ENCODE measurements at places on chromosomes 13 and 19. TPM values are rescaled to one million over a fixed set of nuclear protein-coding genes. Genes with fewer than 3 reads are reported as not detected.

FCAR gene
- total RNA-seq = not detected

C19orf47 gene
- total RNA-seq = 18.0 TPM

LRRC63 gene
- 0.47 TPM for total RNA-seq

KIR3DL1 gene
- total RNA-seq = not detected

VSTM1 gene
- total RNA-seq = not detected

REEP6 gene
- total RNA-seq = 2.0 TPM

GJB6 gene
- 3.3 TPM for total RNA-seq

LMTK3 gene
- 4.0 TPM for total RNA-seq

TM9SF2 gene
- total RNA-seq = 48.0 TPM

KLK2 gene
- total RNA-seq = 0.90 TPM

ZNF880 gene
- total RNA-seq = 20.4 TPM

DPF1 gene
- 1.0 TPM for total RNA-seq

DNA sequence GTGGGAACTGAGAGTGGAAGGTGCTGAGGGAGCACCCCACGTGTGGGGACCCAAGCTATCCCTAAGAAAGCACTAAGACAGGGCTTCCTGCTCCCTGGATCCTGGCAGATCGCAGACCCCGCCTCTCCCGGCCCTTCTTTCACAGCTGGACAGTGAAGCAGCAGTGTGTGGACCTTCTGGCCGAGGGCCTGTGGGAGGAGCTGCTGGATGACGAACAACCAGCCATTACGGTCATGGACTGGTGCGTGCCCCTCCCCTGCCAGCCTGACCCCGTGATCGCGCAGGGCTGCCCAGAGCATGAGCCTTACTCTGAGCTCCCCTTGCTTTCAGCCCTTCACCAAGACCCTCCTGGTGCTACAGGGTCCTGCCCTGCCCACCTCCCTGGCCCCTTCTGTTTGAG lies 2.3 kb downstream of the NCCRP1 start:
- H3K4me1 ChIP-seq = peaks cover 19% of the 10 kb centered on the region
- H3K4me3 ChIP-seq = no peak overlapping the region
- no peaks in the 10 kb centered on the region for H3K36me3 ChIP-seq
- peaks cover 64% of the 10 kb centered on the region for H3K27me3 ChIP-seq

DNA sequence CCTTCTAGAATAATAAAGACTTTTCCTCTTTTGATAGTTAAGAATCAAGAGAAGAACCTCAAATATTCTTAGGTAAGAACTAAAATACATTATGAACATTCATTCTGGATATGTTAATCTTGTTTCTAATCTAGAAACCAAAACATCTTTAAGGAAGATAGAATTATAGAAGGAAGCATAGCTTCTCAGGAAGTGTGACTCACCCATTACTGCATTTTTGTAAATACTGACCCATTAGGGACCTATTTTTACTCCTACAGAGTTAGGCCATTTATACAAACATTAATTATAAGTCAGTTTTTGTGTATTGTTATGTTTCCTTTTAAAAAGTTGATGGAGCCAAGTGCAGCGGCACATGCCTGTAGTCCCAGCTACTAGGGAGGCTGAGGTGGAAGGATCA lies 147.1 kb downstream of the NUFIP1 start:
- no peak for DNase-seq
- no peak overlapping the region for H3K27ac ChIP-seq
- H3K36me3 ChIP-seq = no peaks in the 10 kb centered on the region
- no peaks in the 10 kb centered on the region for H3K4me1 ChIP-seq
- H3K4me3 ChIP-seq = no peak overlapping the region
- H3K27me3 ChIP-seq = peaks cover 4% of the 10 kb centered on the region

GRCh38 chr13:23752111-23753001 lies 136.8 kb downstream of the MIPEP start:
- peaks cover 21% of the 10 kb centered on the region for H3K4me1 ChIP-seq
- no peak overlapping the region for H3K4me3 ChIP-seq
- H3K27ac ChIP-seq = no peak overlapping the region
- no peak for DNase-seq
- peaks cover 6% of the 10 kb centered on the region for H3K36me3 ChIP-seq
- H3K27me3 ChIP-seq = no peaks in the 10 kb centered on the region

DNA sequence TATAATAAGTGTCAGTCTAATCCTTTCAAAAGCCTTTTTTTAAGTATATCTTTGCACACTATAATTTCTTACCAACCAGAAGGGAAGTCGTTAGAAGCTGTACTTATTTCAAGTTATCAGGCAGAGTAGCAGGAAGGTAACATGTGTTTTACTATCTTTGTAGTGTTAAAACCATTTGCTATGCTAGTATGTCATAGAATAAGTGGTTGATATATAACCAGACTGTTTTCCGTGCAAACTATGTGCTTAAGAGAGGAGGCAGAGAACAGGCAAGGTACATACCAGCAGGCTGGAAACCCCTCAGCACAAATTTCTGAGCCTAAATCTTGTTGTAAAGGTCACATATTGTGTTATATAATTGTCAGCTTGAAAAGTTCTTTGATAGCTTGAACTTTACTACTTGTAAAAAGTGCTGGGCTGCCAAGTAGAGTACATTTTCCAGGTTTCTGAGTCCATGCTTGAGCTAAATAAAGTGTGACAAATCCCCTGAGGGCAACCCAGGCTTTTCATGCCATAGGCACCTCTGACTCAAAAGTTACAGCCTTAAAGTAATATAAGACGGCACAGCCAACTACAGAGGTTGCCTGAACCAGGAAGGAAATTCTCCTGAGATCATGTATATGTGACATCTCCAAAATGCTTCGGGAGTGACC lies 1297.4 kb downstream of the PCDH9 start:
- no peak for DNase-seq
- H3K27ac ChIP-seq = no peak overlapping the region
- no peaks in the 10 kb centered on the region for H3K4me1 ChIP-seq
- no peak overlapping the region for H3K4me3 ChIP-seq
- no peaks in the 10 kb centered on the region for H3K36me3 ChIP-seq
- H3K27me3 ChIP-seq = no peaks in the 10 kb centered on the region

DNA sequence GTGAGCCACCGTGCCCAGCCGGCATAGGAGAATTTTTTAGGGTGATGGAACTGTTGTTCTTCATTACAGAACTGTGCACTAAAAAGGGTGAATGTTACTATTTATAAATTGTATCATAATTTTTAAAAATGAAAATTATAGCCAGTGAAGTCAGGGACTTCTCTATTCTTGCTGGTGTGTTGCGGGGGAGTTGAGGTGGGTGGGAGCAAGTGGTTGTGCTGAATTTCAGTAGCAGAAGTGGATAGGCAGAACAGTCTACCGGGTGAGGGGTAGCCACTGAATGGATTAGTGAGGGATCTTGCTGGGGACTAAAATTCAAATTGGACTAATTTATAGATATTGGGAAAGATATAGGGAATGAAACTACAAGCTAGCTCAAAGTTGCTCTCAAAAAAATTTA lies 74.0 kb downstream of the CAB39L start:
- H3K4me1 ChIP-seq = peaks cover 19% of the 10 kb centered on the region
- H3K27ac ChIP-seq = no peak overlapping the region
- no peak for DNase-seq
- H3K27me3 ChIP-seq = peaks cover 2% of the 10 kb centered on the region

- DNase-seq = no peak
- peaks cover 4% of the 10 kb centered on the region for H3K27me3 ChIP-seq
- H3K27ac ChIP-seq = no peak overlapping the region
- H3K4me1 ChIP-seq = no peaks in the 10 kb centered on the region
Measured at GRCh38 chr13:79709471-79709870, 228.5 kb downstream of the NDFIP2 start.

DNA sequence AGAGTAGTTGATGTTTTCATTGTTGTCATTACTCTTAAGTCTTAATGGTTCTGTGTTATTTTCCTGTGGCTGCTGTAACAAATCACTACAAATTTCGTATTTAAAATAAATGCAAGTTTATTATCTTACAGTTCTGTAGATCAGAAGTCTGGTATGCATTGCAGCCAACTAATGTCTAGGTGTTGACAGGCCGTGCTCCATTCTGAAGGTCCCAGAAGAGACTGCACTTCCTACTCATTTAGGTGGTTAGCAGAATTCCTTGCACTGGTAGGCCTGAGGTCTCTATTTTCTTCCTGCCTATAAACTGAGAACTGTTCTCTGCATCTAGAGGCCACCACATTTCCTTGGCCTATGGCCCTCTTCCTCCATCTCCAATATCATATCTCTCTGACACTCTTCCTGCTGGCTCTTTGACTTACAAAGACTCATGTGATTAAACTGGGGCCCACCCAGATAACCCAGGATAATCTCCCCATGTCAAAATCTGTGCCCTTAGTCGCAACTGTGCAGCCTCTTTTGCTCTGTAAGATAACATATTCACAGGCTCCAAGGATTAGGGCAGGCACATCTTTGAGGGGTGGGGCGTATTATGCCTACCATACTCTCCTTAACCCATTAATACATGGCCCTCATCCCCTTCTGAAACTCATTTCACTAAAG lies 468.4 kb downstream of the FOXO1 start:
- H3K27ac ChIP-seq = no peak overlapping the region
- DNase-seq = no peak
- no peaks in the 10 kb centered on the region for H3K27me3 ChIP-seq

DNA sequence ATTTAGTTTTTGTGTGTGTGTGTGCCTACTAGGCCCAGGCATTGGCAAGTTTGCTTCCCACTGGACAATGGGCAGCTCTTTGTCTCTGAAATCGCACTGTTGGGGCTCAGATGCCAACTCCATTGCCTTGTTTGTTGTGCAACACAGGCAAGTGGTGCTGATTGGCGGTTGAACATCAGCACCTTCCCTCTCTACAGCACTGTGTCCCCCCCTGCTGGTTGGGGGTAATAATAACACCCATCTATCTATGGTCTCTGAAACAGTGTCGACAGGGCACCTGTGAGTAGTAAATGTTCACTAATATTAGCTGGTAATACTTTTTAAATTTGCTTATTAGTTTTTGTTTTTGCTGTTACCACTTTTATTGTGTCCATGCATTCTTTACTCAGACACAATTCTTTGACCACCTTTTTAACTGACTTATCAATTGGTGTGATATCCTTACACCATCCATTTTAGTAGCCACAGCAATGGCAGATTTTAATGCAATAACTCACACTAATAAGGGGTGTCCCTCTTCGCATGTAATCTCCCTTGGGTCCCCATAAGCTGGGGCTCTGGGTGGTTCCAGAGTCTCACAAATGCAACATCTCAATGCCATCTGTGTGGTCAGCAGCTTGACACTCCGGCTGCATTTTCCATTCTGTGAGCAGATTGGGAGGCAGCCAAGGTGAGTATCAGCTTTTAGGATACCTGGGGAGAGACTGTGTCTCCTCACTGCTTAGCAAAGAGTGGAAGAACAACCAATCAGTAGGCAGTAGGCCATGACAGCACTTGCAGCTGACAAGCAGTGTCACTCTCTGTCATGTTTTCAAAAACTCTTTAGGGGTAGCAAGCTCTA lies 47.7 kb upstream of the UQCRFS1 start:
- H3K27ac ChIP-seq = no peak overlapping the region
- DNase-seq = peak; percentile 51
- no peak overlapping the region for H3K4me3 ChIP-seq

DNA sequence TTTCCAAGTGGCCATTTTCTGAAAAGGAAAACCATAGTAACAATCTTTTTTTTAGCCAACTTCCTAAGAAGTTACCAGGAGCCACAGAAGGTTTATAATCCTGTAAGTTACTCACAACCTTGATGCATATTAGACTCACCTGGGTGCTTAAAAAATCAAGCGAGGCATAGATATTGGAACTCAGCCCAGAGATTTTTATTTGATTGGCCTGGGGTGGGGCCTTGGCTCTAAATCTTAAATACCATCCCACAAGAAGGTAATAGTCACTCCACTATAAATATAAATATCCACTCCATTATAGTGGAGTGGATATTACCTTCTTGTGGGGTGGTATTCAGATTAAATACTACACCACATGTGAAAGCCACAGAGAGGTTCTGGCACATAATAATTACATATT lies 429.6 kb downstream of the RFC3 start:
- no peak for DNase-seq
- no peaks in the 10 kb centered on the region for H3K36me3 ChIP-seq
- H3K27me3 ChIP-seq = no peaks in the 10 kb centered on the region
- no peak overlapping the region for H3K27ac ChIP-seq
- H3K4me1 ChIP-seq = no peaks in the 10 kb centered on the region

DNA sequence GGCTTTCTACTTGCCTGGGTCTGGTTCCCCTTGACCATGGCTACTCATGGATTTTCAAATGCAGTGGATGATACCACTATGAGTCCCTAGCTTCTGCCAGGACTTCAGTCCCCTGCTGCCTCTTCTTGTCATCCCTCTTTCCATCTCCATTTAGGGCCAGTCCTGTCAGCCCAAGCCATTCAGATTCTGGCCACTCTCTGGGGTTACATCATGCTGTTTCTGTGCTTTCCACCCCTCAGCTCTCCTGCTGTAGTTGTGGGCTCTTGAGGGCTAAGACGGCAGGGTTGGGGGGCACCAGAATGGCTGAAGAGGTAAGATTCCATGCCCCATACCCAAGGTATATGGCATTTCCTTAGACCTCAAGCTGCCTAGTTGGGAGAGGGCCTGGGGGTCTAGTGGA lies 13.2 kb upstream of the ZNF492 start:
- no peak overlapping the region for H3K27ac ChIP-seq
- H3K36me3 ChIP-seq = no peaks in the 10 kb centered on the region
- H3K4me1 ChIP-seq = no peaks in the 10 kb centered on the region
- DNase-seq = no peak
- no peak overlapping the region for H3K4me3 ChIP-seq
- peaks cover 7% of the 10 kb centered on the region for H3K27me3 ChIP-seq

- H3K4me1 ChIP-seq = no peaks in the 10 kb centered on the region
- peaks cover 2% of the 10 kb centered on the region for H3K27me3 ChIP-seq
- H3K36me3 ChIP-seq = no peaks in the 10 kb centered on the region
- DNase-seq = no peak
- no peak overlapping the region for H3K4me3 ChIP-seq
Measured at GRCh38 chr13:106382534-106382933, 152.9 kb downstream of the EFNB2 start.

GRCh38 chr13:28958018-28958417 lies 137.9 kb downstream of the MTUS2 start:
- H3K27ac ChIP-seq = no peak overlapping the region
- no peak overlapping the region for H3K4me3 ChIP-seq

DNA sequence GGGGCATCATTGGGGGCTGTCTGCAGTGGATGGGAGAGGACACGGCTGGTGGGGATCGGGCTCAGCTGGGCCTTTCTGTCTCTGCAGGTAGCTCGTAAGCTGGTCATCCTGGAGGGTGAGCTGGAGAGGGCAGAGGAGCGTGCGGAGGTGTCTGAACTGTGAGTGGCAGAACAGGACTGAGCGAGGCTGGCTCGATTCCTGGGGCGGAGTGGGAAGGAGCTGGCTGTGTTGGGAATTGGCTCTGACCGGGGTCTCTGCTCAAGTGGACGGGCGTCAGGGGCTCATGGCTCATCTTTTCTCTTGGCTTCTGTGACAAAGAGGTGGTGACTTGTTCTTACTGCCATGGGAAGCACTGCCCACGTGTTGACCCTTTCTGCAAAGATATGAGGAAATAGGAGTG lies 11.6 kb downstream of the TPM4 start:
- no peak for DNase-seq
- H3K27ac ChIP-seq = no peak overlapping the region
- peaks cover 81% of the 10 kb centered on the region for H3K36me3 ChIP-seq
- H3K27me3 ChIP-seq = no peaks in the 10 kb centered on the region
- H3K4me3 ChIP-seq = no peak overlapping the region

- no peaks in the 10 kb centered on the region for H3K36me3 ChIP-seq
- H3K27me3 ChIP-seq = no peaks in the 10 kb centered on the region
- no peak overlapping the region for H3K27ac ChIP-seq
- no peaks in the 10 kb centered on the region for H3K4me1 ChIP-seq
- DNase-seq = no peak
- no peak overlapping the region for H3K4me3 ChIP-seq
Measured at GRCh38 chr13:37313372-37313771, 207.9 kb upstream of the CSNK1A1L start.

- H3K27ac ChIP-seq = no peak overlapping the region
- peaks cover 2% of the 10 kb centered on the region for H3K27me3 ChIP-seq
- H3K4me1 ChIP-seq = peaks cover 7% of the 10 kb centered on the region
- no peaks in the 10 kb centered on the region for H3K36me3 ChIP-seq
- H3K4me3 ChIP-seq = peak overlapping the region; percentile 34
- peak; percentile 42 for DNase-seq
Measured at GRCh38 chr19:21677696-21678418, 89.5 kb downstream of the ZNF100 start.

Measured in activated CD8-positive, alpha-beta T cell treated with anti-CD3 and anti-CD28 coated beads for 36 hours (primary cell).